ENCODE measurements at places on chromosomes 13 and 19. TPM values are rescaled to one million over a fixed set of nuclear protein-coding genes. Genes with fewer than 3 reads are reported as not detected.

DNA sequence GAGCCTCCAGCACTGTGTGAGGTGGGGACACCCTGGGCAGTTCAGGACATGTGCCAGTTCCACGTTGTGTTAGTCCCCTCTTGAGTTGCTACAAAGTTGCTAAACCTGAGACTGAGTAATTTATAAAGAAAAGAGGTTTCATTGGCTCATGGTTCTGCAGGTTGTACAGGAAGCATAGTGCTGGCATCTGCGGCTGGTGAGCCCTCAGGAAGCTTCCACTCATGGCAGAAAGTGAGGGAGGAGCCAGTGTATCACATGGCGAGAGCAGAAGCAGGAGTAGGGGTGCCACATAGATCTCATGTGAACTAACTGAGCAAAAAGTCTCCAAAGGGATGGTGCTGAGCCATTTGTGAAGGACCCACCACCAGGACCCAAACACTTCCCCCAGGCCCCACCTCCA is 33.2 kb downstream of the TRPM4 start:
- no peak for DNase-seq

DNA sequence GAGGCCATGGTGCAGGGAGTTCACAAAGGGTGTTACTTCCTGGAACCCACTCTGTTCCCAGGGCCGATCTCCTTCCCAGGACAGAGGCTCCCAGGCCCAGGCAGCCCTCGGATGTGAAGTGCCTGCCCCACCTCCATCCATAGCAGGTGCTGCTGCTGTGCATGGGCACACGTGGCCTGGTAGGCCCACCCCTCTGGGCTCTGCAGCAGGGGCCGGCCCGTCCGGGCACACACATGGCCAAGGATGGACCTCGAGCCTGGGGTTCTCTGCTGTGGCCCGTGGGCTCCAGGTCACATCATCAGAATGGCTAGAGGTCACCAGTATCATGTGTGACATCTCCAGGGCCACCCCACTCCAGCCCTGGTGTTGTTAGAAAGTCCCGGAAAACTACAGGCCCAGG is 71.8 kb downstream of the GADD45B start:
- no peak for DNase-seq

- DNase-seq: no peak
Observed at GRCh38 chr19:32265995-32266394, 79.4 kb upstream of the ZNF507 start.

The TNPO2 gene
- 19.4 TPM for total RNA-seq

The KLK14 gene
- not detected for total RNA-seq

GRCh38 chr13:51957377-51958216 is 53.7 kb downstream of the ATP7B start:
- DNase-seq: no peak

DNA sequence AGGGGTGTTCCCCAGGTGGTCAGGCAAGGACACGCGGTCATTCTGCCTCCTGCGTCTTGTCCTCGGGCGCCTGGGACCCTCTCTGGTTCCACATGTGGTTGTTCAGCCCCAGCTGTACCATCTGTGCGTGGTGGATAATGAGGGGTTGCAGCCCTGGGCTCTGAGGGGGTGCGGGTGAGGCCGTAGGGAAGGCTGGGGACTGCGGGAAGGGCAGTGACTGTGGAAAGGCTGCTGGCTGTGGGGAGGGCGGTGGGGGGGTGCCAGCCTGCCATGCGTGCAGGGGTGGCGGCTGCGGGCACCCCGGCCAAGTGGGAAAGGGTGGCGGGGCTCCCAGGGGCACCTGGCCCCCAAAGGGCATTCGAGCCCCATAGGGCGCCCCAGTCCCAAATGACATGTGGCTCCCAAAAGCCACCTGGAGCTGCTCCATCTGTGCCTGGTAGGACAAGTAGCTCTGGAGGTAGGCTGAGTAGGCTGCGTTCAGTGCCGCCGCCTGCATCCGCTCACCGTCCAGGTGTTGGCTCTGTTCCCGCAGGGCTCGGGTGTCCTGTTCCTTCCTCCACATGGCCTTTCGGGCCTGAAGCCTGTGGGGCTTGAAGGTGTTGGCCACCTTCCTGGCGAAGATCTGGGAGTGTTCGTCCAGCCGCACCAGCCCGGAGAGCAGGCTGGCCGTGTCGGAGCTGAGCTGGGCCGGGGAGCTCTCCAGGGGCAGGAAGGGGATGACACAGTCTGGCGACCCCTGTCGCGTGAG is 15.1 kb downstream of the TICAM1 start:
- no peak for DNase-seq

GRCh38 chr13:46232281-46232680 is 20.6 kb downstream of the LRRC63 start:
- DNase-seq: no peak

The RFPL4A gene
- 1.2 TPM for total RNA-seq

The CD22 gene
- total RNA-seq: 0.22 TPM

GRCh38 chr19:40549007-40549708 is 27.5 kb upstream of the SHKBP1 start:
- peak; percentile 68 for DNase-seq

The KMT2B gene
- total RNA-seq: 3.1 TPM

DNA sequence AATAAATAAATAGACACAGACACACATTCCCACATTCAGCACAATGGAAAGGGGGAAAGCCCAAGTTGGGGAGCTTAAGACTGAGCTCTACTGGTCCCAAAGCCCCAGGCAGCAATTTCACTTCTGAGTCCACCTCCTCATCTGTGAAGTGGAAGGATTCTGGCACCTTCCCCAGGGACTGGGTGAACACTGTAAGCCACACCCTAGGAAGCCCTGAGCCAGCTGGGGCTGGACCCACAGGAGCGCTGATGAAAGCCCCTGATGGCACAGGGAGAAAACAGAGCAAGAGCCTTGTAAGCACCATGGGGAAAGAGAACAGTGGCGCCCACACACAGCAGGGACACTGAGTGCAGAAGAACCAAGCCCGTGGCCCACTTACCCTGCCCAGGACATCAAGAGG is 37.8 kb downstream of the EPS15L1 start:
- DNase-seq: no peak

The NXNL1 gene
- not detected for total RNA-seq

All from lung microvascular endothelial cell (primary cell).